ENCODE measurements at places on chromosomes 4 and X. TPM values are rescaled to one million over a fixed set of nuclear protein-coding genes. Genes with fewer than 3 reads are reported as not detected.
A peak's percentile ranks its signal among the peaks of the same experiment; 100 is the strongest.

Gene CXorf51A
- not detected for total RNA-seq

Gene UNC5C
- total RNA-seq = 0.95 TPM

Gene DRD5
- total RNA-seq = not detected

Gene TMSB15A
- not detected for total RNA-seq

Gene ADRA2C
- total RNA-seq = 3.2 TPM

Gene FAT1
- 90.3 TPM for total RNA-seq

Gene SASH3
- 2.5 TPM for total RNA-seq

GRCh38 chrX:41877167-41877566, 46.2 kb downstream of the CASK start:
- no peak for DNase-seq
- H3K4me1 ChIP-seq = no peaks in the 10 kb centered on the region
- no peak overlapping the region for H3K27ac ChIP-seq

DNA sequence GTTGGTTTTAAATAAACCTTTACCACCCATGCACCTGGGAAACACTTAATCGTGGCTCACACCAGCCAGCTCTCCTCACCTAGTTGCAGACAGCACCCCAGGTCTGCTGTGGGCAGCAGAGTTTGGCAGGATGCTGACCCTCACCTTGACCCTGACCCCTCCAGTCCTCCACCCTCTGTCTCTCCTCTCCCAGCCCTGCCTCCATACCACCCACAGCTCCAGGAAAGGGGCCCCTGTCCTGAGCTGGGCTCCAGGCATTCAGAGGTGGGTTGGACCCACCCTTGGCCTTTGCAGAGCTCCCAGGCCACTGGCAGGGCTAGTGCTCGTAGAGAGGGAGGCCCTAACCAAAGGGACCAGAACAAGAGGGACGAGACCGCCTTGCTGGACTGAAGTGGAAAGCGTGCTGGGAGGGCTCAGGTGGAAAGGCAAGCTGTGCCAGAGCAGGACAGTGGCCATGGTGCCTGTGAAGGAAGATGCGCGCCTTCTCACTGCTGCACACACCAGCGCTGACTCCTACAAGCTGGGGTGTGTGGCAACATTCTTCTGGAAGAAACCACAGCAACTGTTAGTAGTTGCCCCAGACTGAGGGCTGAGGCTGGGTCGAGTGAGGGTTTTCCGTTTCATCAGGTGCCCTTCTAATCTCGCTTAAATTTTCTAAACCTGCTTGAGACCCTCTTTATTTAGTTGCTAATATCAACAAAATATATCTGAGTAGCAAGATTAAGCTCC, 10.7 kb upstream of the S100P start:
- no peak overlapping the region for H3K27ac ChIP-seq
- H3K4me1 ChIP-seq = peaks cover 2% of the 10 kb centered on the region
- H3K4me3 ChIP-seq = no peak overlapping the region
- no peaks in the 10 kb centered on the region for H3K36me3 ChIP-seq

- peak overlapping the region; percentile 94 for H3K27ac ChIP-seq
- H3K4me3 ChIP-seq = peak overlapping the region; percentile 72
- peaks cover 22% of the 10 kb centered on the region for H3K4me1 ChIP-seq
- DNase-seq = no peak
- no peaks in the 10 kb centered on the region for H3K36me3 ChIP-seq
- no peaks in the 10 kb centered on the region for H3K27me3 ChIP-seq
Measured at GRCh38 chrX:23742174-23742696, 841 bp downstream of the ACOT9 start.

- no peaks in the 10 kb centered on the region for H3K4me1 ChIP-seq
- no peak overlapping the region for H3K27ac ChIP-seq
- H3K36me3 ChIP-seq = no peaks in the 10 kb centered on the region
- no peak overlapping the region for H3K4me3 ChIP-seq
- no peaks in the 10 kb centered on the region for H3K27me3 ChIP-seq
Measured at GRCh38 chr4:174066611-174067205, 216.8 kb downstream of the FBXO8 start.

DNA sequence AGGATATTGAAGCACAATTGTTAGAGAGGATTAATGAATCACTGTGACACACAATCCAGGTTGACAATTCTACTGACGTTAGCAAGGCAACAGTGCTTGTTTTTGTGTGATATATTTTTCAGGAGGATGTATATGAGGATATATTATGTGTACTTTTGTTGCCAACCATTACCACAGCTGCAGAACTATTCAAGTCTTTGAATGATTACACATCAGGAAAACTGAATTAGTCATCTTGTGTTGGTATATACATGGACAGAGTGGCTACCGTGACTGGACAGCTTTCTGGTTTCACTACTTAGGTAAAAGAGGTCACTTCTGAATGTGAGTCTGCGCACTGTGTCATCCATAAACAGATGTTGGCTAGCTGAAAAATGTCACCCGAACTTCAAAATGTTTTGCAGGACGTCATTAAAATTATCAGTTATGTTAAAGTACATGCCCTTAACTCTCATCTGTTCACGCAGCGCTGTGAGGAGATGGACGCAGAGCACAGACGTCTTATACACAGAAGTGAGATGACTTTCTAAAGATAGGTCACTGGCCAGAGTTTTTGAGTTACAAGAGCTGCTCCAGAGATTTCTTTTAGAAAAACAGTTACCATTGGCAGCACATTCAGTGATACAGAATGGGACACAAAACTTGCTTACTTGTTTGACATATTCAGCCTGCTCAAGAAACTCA, 69.0 kb downstream of the MRPL1 start:
- no peak overlapping the region for H3K4me3 ChIP-seq
- peaks cover 24% of the 10 kb centered on the region for H3K36me3 ChIP-seq
- no peak for DNase-seq
- no peaks in the 10 kb centered on the region for H3K27me3 ChIP-seq
- H3K4me1 ChIP-seq = peaks cover 5% of the 10 kb centered on the region
- no peak overlapping the region for H3K27ac ChIP-seq

GRCh38 chrX:46812445-46812844, 24.4 kb upstream of the RP2 start:
- DNase-seq = no peak
- H3K27me3 ChIP-seq = no peaks in the 10 kb centered on the region

- H3K27me3 ChIP-seq = no peaks in the 10 kb centered on the region
- H3K4me3 ChIP-seq = no peak overlapping the region
- DNase-seq = no peak
- H3K36me3 ChIP-seq = no peaks in the 10 kb centered on the region
Measured at GRCh38 chr4:67608027-67608426, 49.5 kb downstream of the STAP1 start.

DNA sequence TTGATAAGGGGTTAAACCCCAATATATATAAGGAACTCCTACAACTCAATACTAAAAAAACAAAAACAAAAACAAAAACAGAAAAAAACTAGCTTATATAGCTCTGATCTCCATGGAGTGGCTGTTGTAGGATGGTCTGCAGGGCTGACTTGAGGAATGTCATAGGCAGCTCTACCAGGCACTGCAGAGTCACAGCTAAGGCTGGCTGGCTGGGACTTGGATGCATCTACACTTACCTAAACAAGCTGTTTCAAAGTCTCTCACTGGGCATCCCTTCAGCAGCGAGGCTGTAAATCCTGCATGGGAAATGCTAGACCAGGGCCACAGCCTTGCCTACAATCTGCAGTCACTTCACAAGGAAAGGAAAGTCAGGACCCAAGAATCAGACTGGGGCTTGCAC, 61.3 kb downstream of the HOPX start:
- no peak overlapping the region for H3K4me3 ChIP-seq
- H3K4me1 ChIP-seq = no peaks in the 10 kb centered on the region
- no peak overlapping the region for H3K27ac ChIP-seq
- H3K27me3 ChIP-seq = peaks cover 10% of the 10 kb centered on the region
- no peaks in the 10 kb centered on the region for H3K36me3 ChIP-seq

GRCh38 chr4:2058264-2059045, 672 bp upstream of the NAT8L start:
- H3K4me3 ChIP-seq = peak overlapping the region; percentile 44
- peaks cover 98% of the 10 kb centered on the region for H3K27me3 ChIP-seq
- no peak overlapping the region for H3K27ac ChIP-seq
- H3K4me1 ChIP-seq = peaks cover 28% of the 10 kb centered on the region
- H3K36me3 ChIP-seq = no peaks in the 10 kb centered on the region

- no peak overlapping the region for H3K4me3 ChIP-seq
- H3K36me3 ChIP-seq = no peaks in the 10 kb centered on the region
- no peaks in the 10 kb centered on the region for H3K27me3 ChIP-seq
- DNase-seq = no peak
Measured at GRCh38 chr4:4639370-4639769, 97.5 kb upstream of the STX18 start.

DNA sequence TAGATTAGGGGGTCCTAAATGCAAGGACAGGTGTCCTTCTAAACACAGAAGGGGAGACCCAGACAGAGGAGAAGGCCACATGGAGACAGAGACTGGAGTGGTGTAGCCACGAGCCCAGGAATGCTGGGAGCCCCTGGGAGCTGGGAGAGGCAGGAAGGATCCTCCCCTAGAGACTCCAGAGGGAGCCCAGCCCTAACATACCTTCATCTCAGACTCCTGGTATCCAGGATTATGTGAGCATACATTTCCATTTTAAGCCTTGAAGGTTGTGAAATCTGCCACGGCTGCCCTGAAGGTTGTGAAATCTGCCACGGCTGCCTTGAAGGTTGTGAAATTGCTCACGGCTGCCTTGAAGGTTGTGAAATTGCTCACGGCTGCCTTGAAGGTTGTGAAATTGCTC, 148.4 kb downstream of the ASMT start:
- no peak for DNase-seq
- H3K4me3 ChIP-seq = no peak overlapping the region
- no peak overlapping the region for H3K27ac ChIP-seq
- H3K4me1 ChIP-seq = no peaks in the 10 kb centered on the region
- no peaks in the 10 kb centered on the region for H3K27me3 ChIP-seq
